Coronary artery (tissue), 2 donors: ENCODE measurements at places on chromosomes 3 and 15.

DNA sequence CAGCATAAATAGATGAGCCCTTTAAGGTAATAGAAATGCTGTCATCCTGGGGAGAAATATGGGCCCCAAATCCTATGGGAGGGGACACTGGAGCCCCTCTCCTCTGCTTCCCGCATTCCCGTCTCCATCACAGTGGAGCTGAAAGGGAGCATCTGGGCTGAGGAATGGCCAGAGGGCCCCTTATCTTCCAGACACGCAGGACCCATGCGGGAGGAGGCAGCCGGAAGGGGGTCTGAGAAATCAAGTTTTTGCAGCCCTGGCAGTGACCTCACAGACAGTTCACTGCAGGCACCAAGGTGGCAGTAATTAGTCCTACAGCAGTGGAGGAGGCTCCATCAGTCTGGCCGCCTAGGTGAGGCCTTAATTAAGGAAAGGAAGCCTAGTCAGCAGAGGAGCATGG lies 80.2 kb downstream of the RAB11A start:
- no peak for DNase-seq

DNA sequence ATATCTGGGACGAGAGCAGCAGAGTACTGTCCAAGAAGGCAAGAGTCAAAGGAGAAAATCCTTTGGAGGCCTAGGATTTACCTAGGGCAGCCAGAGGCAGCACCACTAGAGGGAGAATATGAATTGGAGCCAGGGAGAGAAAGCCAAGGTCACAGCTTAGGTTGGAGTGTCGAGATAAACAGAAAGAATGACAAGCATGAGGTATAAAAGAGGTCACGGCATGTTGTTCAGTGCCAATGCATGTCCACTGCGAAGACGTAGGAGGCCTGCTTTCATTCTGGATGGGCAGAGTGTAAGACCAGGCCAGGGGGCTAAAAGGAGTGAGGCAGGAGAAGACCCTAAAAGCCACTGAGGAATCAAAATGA lies 47.2 kb downstream of the THBS1 start:
- DNase-seq, result no peak

DNA sequence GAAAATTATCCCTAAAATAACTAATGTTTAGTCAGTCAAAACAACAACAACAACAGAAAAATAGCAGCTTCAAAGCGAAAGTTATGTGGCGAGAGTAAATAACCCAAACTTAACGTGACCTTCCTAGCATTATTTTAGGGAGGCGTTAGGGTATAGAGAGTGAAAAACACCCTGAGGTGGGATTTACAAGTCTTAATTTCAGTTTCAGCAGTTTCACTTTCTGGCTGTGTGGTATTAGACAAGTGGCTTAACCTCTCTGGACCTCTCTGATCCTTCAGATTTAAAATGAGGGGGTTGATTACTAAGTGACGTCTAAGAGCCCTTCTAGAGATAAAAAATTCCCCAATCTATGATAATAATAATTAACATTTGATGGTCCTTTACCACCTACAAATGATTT lies 291.2 kb downstream of the ZBTB20 start:
- DNase-seq, result no peak

GRCh38 chr3:149494759-149495580 lies 20.5 kb downstream of the TM4SF4 start:
- DNase-seq, result no peak

DNA sequence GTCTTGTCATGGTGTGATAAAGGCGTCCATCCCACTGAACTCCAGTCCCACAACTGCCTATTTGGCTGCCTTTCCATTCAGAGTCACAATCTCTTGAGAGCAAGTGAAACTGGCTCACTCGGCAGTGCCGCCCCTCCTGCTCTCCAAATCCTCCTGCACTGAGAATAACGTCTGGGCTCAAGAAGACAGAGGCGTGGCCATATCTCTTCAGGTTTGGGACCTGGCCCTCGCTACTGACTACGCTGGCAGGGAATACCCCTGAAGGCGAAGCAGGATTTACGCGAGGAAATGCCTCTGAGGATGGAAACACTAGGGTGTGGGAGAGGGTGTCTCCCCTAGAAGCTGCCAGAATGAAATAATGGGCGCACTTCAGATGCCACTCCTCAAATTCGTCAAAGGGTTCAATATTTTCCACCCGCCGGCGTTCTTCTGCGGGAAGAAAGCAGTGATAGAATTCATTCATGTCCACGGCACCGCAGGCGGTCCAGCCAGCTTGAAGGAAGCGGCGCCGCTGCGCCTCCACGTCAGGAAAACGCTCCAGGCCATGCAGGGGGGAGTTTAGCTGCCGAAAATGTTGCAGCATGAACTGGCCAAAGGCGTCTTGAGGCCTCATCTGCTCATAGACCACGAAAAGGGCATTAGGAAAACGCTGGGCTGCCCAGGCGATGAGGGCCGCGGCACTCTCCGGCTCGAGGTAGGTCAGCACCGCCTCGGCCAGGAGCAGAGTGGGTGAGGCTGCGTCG lies 985 bp downstream of the LCMT2 start:
- peak; percentile 82 for DNase-seq

DNA sequence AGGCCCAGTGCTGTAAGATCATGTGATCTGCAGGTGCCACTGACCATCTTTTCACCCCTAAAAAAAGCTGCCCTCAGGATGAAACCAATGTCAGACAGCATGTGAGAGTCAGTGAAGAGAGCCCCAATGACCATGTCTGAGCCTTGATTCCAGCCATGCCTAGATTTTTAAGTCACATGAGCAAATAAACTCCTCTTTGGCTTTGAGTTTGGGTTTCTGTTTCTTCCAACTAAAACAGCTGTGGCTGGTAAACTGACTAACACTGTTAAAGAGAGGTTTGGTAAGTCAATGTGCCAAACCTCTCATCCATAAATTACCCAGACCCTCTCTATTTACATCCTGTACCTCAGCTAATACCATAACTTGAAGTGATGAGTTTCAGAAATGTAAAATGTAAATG lies 8.3 kb downstream of the MYO5A start:
- DNase-seq, result no peak

- DNase-seq, result no peak
These were observed 567.3 kb upstream of the KCNMB2 start for GRCh38 chr3:177968891-177969290.

DNA sequence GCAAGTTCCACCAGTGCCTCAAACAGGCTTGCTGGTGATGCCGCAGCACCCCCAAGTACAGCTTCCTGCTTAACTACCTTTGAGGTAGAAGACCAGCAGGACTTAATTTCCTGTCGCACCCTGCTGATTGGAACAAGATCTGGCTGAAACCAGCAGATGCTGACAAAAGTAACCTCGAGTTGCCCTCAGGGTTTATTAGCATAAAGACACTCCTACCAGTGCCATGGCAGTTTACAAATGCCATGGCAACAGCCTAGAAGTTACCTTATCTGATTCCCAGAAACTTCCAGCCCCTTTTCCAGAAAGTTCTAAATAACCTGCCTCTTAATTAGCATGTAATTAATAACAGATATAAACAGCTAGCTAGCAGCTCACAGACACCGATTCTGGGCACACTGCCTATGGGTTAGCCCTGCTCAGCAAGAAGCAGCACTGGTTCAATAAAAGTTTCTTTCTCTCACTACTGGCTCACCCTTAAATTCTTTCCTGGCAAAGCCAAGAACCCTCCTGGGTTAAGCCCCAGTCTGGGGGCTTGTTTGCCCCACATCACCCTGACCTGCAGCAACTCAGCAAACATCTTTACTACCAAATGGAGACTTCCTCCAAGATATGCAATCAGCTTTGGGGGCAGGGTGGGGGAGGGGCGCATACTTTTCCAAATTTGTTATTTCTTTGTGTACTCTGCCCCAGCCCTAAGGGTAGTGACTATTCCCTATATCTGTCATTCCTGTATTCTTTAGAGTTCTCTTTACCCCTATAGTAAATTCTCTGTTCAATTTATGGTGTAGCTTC lies 54.2 kb downstream of the MAP4 start:
- no peak for DNase-seq

- DNase-seq, result no peak
These were observed 84.4 kb upstream of the RAD18 start for GRCh38 chr3:9047452-9048346.

- no peak for DNase-seq
These were observed 163.2 kb upstream of the LMCD1 start for GRCh38 chr3:8338424-8338823.

- DNase-seq, result no peak
These were observed 228.2 kb downstream of the TCF12 start for GRCh38 chr15:57146506-57147201.

DNA sequence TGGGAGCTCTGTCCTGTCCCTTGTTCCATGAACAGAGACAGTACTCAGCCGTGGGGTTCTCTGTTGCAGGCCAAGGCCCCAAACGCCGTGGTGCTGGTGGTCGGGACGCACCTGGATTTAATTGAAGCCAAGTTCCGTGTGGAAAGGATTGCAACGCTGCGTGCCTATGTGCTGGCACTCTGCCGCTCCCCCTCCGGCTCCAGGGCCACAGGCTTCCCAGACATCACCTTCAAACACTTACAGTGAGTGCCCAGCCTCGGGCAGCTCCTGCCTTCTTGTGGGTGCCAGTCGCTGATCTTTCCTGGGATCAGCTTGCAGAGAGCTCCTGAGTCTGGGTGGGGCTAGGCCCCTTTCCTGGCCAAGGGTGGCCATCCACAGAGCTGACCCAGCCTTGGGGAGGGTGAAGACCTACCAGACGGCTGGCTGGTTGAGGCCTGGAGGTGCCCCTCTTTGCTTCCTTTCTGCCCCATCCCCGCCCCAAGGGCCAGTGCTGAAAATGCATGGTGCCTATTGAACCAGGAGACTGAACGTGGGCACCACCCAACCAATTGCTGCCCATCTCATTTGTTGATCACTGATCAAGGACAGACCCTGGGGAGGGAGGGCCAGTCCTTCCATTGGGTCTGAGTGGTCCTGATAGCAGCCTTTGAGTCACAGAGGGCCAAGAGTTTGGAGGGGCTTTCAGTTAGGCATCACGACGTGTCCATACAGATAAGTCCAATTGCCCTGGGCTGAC lies 106.9 kb downstream of the LRRK1 start:
- peak; percentile 52 for DNase-seq

GRCh38 chr3:163773136-163773535 lies 1305.2 kb downstream of the SI start:
- DNase-seq, result no peak

- no peak for DNase-seq
These were observed 28.5 kb downstream of the EFCAB12 start for GRCh38 chr3:129399895-129400357.

DNA sequence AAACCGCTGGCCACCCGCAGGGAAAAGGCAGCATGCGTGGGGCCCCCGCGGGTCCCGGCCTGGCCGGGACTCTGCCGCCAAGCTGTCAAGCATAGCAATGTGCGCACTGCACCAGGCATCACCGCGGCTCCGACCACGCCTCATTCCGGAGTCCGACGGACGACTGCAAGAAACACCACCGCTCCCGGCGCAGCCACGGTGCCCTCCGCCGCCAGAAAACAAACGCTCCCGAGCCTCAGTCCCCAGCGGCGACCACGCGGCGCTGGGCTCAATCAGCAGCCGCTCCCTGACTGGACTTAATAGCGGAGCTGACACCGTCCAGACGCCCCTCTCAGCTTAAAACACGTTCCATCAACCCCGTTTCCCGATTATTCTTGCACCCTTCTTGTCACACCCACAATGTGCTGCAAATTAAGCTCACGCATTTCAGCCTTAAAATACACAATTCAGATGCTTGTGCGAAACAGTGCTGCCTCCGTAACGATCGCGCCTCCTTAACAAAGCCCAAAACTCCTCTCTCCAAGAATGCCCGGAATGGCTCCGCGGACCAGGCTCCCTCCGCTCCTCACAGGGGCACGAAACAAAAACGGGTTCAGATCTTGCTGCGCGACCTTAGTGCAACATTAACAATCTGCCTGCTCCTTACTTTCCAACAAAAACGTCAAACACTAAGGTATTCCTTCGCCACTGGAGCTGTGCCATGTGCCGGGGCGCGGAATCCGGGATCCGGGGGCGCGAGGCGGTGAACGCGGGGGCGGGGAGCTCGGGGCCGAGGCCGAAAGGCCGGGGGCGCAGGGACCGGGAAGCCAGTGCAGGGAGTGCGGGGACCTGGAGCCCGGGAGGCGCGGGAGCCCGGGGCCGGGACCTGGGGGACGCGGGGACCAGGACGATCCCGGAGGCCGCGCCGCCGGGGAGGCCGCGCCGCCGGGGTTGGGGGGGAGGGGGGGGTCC lies 655 bp downstream of the CYFIP1 start:
- no peak for DNase-seq

GRCh38 chr3:14555835-14556234 lies 15.7 kb upstream of the GRIP2 start:
- DNase-seq, result no peak

DNA sequence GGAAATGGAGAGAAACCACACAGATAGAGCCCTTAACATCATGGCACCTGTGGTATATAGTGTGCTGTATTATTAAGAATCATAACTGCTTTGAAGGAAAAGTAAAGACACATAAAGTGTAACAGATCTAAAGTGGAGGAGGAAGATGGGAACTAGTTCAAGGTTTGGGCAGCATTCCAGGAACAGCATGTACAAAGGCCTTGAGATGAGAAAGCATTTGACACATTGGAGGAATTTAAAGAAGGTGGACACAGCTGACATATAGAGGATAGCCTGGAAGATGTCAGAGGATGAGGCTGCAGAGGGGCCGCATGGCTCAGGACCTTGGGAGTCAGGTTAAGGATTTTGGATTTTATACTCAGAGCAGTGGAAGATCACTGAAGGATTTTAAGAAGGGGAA lies 39.0 kb downstream of the LRTM1 start:
- no peak for DNase-seq

DNA sequence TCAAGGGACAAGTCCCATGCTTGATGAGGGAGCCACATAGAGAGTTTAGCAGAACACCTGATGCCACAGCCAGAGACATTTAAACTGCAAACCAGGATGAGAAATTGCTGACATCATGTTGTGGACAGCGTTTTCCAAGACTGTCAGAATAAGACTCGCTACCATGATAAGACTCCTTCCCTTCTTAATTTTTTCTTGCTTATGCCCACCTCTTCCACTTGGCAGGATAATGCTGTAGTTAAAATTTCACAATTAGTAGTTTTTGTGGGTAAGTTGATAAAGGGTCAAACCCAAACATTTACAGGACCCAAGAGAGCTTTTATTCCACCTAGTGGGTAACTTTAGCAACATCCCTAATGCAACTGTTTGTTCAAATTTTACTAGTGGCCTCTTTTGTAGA lies 3.0 kb upstream of the PIAS1 start:
- DNase-seq, result no peak

DNA sequence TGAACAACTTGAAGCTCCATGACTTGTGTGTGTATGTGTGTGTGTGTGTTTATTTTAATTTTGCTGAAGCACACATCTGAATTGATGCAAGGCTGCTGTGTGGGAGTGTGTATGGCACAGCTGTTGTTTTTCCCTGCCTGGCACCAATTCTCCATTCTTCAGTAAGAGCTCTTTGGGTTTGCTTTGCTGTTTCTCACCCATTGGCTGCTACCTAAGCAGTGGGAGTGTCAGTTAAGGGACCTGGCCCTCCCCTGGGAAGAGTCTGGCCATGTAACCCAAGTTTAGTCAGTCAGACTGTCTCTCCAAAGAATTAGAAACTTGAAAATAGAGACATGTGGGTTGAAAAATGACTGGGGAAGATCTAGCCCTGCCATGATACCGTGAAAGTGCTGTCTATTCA lies 126.2 kb upstream of the SYNPR start:
- no peak for DNase-seq
